GM20000 (cell line): ENCODE measurements at places on chromosomes 3 and 15.

GRCh38 chr3:48983096-48983495 lies 6.9 kb upstream of the P4HTM start:
- DNase-seq, result no peak

GRCh38 chr15:98131924-98132323 lies 171.4 kb downstream of the ARRDC4 start:
- no peak for DNase-seq

DNA sequence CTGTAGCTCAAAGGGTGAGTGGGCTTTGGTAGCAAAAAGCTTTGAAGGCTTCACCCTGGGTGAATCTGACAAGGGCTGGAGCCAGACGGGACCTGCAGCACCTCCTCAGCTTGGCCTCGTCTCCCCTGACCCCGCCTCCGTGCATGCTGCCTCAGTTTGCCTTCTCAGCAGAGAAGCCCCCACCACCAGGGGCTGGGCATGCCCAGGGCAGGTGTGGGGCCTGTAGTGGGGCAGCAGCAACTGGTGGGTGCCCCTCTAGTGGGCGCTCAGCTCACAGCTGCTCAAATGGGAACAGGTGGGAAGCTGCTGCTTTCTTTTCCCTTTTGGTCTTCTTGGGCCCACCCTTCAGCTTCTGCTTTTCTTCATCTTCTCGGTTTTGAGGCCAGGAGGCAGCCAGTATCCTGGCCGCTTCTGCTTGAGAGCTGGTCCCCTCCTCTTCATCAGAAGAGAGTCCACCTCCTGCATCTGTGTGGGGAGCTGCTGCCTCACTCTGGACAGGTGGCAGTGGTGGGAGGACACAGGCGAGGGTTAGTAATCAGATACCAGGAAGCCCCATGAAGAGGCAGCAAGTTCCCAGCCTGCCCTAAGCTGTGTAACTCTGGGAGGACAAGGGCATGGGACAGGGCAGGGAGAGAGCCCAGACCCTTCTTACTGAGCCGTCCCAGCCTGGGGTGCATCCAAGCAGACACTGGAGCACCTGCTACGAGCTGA lies 21.0 kb downstream of the TMEM43 start:
- no peak for DNase-seq

DNA sequence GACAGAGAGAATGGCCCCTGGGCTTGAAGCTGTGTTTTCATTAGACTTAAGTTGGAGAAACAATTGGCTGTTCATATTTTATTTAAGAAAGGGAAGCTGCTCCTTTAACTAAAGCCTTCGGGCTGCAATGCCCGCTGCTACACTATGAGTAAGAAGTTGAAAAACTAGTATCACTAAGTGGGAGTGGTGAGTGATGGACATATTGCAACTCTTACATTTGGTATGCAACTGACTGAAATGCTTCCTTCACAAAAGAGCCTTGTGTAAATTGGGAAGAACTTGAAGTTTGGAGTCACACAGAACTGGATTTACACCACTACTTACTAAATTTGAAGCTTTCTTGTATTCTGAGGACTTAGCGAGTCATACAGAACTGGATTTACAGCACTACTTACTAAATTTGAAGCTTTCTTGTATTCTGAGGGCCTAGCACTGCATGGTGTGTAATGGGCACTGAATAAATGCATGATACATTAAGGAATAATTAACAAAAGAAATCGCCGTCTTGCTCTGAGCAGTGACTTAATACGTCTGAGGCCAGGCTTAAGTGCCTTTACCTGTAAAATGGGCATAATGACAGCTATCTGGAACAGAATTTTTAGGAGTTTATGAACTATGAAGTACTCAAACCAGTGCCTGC lies 149.5 kb downstream of the RYR3 start:
- no peak for DNase-seq

GRCh38 chr3:48125013-48125705 lies 63.1 kb downstream of the CDC25A start:
- DNase-seq, result no peak
